ENCODE measurements at places on chromosomes 7 and 10.

DNA sequence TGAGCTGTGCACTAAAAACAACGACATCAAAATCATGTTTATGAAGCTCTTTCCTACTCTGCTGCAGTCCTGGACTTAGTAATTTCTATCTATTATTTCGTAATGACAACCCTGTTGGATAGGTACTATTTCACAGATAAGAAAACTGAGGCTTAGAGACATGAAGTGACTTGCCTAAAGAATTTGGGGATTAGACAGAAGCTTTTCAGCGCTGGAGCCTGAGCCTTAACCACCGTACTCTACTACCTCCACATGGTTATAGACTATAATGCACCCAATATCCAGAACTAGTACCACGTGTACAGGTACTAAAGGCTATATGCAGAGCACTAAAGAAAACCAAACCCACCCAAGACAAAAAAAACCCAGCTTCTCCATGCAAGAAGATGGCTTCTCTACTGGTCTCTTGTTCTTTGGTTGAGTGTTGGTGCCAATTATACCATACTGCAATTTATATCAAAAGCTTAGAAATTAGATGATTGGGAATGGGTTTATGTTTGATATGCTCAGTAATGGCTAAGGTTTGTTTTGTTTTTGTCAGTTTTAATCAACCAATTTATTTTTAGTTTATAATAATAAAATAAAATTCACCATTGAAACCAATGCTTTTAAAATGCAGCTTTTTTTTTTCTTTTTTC lies 6.5 kb upstream of the SNX10 start:
- no peak for DNase-seq

DNA sequence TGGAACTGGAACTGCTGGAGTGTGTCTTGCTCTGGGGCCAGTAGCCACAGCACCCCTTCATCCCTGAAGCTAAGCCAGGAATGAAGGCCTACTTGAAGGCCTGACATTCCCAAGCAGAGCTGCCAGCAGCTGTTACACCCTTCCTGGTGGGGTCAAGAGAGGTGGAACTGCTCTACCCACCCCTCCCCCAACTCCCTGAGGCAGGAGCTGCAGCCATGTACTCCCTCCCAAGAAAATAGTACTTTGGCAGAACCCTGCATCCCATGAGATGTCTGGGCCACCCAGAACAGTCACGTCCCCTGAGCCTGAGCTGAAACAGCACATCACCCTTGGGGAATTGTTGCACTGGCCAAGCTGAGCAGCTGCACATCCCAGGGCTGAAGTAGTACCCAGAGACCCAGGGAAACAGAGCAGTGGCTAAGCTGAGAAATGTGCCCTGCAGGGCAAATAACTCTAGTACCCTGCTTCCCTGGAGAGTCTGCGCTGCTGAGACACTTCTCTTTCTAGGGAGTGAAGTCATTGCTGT lies 63.4 kb upstream of the PLA2G12B start:
- no peak for DNase-seq

DNA sequence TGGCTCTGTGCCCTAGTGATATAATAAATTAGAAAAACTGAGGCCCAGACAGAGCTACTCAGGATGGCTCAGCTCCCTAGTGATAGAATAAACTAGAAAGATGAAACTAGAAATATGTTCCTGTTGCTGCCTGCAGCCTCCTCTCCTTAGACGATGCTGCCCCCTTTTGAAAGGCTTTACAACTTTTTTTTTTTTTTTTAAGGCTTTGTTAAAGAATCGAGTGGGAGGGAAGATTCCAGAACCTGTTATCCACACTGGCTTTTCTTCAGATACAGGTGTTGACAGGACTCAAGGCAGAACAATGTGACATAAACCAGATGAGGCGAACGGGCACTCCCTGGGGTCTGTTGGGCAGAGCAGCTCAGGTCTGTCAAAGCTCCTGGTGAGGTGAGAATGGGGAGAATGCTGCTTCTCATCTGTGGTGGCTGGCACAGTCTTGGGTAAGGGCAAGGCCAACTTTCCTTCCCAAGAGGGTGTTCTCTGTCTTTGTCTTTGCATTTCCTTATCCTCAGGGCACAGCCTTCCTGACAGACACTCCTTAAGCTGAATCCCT lies 175.1 kb downstream of the COBL start:
- no peak for DNase-seq

DNA sequence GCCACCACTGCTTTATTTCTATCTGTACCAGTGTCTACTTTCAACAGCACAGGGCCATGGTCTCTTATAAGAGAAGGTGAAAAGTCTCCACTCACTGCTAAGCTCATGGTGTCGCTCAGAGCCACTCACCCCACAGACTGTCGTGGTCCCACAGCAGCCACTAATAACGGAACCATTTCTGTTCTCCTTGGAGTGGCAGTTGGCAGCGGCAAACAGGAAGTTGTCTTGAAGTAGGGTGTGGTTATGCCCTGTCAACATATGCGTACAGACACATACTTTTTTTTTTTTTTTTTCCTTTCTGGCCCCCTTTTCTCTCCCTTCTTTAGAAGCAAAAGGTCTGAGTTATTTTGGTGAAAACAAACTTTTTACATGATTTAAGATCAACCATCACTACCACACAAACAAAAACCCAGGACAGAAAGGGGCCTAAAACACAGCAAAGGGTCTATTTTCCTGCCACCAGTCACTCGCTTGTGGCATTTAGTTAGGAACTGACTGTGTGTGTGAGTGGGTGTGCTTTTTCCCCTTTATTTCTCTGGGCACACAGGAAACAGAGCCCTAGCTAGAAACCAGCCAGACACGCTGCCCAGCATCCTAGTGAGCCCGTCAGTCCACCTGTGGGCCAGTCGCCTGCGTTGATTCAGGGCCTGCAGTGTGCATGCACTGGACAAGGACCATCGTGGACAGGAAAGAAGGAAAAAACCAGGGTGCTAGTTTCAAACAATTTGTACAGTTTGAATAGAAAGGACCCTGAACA lies 96.7 kb upstream of the EFCAB10 start:
- no peak for DNase-seq

DNA sequence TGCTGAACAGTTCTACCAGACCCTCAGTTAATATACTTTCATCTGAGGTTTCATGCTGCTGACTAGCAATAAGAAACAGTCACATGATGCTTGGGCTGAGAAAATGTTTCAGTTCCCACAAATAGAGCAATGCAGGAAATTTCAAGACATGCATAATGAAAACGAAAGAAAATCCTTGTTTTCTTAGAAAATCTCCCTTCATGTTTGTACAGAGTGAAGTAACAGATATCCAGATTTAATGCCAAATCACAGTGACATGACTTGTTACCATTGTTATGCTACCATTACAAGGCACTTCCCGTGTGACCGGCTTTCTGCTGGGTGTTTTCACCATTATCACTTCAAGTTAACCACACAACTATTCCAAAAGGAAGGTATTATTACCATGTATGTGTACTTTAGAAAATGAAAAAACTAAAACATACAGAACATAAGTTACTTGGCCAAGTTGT lies 121.7 kb downstream of the DOCK4 start:
- DNase-seq = no peak

DNA sequence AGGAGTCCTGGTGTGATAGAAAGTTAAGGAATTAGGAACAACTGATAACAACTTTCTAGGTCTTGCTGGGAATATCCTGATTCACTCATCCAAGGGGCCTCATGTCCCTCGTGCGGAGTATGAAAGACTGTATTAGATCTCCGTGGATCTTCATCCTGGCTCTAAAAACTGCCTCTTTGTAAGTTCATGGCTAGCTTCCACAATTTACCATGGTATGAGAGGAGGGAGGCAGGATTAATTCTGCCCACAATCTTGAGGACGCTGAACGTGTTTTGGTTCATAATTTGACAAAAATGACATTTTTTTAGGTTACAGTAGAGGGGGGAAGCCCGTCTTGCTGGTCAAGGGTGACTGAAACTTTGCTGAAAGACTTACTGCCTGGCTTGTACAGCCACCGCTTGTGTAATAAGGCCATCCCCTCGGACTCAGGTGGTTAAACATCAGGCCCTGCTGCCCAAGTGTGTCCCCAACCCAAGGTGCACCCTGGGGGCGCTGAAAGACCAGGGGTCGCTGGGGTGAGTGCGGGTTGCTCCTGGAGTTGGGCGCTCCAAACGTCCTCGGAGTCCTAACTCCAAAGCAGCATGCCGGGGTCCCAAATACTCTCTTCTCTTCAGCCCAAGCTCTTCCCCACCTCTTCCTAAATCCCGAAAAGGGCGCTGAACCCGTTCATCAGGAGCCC lies 733 bp downstream of the HIBADH start:
- no peak for DNase-seq
